ENCODE measurements at places on chromosomes 1 and 21.

DNA sequence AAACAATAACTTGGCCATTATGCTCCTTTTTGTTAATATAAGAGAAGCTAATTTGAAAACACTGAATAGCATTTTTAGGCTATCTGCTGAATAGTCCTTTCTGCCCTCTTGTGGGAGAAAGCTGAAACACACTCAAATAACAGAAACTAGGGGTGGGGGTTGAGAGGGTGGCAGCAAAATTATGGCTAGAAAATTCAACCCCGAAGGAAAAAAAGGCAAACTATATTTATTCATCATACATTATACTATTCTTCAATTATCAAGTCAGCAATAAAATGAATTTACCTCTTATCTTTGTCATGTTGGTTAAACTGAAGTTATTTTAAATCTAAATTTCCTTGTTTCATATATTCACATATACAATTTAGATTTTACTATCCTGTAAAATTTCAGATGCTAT, 255.9 kb downstream of the FAF1 start:
- no peak for DNase-seq

DNA sequence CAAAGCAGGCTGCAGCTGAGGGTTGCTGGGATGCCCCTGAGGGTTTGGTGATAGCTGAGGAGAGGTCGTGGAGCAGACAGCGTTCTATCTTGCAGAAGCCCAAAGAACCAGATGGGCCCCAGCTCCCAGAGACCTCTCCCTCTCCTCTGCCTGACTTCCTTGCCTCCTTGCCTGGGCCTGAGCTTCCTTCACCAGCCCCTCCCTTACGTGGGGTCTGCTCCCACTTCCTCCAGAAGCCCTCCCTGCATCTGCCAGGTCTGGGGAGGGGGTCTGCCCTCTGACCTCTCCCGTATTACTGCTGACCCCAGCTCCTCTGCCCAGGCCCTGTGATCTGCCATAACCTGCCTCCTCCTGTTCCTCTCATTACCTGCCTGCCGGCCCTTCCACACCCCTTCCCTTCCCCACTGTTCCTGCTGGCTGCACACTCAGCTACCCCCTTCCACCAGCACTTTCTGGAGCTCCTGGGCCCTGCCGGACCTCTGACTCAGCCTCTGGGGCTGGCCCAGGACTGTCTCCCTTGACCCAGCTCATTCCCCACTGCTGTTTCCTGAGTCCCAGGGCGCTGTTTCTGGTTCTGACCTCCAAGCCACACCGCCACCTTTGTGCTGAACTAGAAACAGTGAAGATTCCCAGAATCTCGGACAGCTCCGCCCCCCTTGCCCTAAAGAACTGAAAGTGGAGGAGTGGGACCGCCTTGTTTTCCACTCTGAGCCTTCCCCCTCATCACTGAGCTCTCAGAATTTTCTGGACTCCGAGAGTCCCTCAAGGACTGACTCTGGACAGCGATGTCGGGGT, 237.7 kb upstream of the C1orf174 start:
- no peak for DNase-seq

GRCh38 chr1:226318471-226318870, 9.5 kb upstream of the LIN9 start:
- no peak for DNase-seq

DNA sequence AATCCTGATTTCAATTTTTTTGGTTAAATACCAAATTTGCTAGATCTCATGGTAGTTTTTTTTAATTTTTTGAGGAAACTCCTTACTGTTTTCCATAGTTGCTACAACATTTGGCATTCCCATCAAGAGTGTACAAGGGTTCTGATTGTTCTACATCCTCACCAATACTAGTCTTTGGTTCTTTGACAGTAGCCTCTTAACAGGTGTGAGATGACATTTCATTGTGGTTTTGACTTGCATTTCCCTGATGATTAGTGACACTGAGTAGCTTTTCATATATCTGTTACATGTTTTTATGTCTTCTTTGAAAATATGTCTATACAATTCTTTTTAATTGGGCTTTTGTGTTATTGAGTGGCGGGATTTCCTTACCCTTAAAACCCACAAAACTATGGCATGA, 20.9 kb upstream of the RGS13 start:
- peak; percentile 60 for DNase-seq

GRCh38 chr1:247857069-247857984, at the start of gene TRIM58:
TSS of gene TRIM58 (plus strand) at chr1:247857187. CDS start at chr1:247857247, 60 bp downstream.
- DNase-seq = no peak

DNA sequence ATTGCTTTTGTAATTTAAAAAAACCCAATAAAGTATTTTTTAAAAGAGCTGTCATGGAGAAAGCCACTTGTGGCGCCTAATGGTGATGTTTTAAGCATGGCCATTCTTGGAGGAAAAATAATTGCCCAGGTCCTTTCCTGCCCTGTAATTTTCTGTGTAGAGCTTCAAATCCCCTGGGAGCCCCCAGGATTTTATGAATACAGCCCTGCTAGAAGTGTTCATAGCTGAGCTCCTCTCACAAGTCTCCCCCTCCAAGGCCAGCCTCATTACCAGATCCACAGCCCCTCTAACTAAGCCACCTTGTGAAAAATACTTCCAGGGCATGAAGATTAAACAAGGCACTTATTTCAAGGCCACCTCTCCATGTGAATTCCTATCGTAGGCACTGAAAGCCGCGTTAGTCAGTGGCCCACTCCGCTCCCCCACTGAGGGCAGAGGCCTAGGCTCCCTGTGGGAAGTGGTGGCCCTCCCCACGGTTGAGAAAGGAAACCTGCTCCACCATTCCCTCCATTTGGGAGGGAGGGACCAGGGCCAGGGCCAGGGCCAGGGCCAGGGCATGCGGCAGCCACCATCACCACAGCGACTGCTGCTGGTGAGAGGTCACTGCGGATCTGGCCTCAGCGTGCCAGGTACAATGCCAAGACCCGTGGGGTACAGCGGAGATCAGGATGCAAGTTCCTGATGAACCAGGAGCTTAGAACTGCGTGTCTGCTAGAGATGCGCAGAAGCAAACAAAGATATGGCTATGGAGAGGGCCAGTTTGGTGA, 83.1 kb downstream of the KCNN3 start:
- DNase-seq = no peak

DNA sequence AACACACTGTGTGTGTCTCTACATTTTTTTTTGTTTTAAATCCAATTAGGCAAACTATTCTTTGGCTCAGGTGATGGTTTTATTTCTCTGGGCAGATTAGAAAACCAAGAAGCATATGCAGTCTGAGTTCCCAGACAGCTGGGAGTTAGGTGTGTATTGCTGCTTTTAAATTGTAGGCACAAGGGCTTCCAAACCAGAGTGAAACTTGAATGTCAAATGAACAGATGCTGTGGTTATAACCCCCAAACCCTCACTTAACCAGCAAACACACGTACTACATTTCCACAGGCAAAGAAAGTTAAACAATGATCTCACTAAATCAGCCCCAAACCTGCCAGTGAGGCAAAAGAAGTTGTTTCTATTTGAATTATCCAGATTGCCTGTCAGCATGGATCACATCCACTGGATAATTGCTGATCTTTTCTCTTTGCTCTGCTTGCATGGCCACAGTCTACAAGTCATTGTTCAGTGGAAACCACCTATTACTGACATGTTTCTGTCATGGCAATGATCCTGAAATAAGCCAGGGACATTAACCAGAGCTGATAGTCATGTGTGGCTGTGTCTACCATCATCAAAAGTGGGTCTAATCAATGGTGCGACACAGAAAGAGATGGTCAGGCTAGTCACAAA, 576.5 kb upstream of the PLXNA2 start:
- DNase-seq = peak; percentile 83

- DNase-seq = no peak
Measured at GRCh38 chr21:36915014-36915695, 51.3 kb downstream of the HLCS start.

GRCh38 chr1:62439652-62440371, 3.0 kb downstream of the USP1 start:
- no peak for DNase-seq

- no peak for DNase-seq
Measured at GRCh38 chr1:245765230-245766000, 610.6 kb downstream of the KIF26B start.

DNA sequence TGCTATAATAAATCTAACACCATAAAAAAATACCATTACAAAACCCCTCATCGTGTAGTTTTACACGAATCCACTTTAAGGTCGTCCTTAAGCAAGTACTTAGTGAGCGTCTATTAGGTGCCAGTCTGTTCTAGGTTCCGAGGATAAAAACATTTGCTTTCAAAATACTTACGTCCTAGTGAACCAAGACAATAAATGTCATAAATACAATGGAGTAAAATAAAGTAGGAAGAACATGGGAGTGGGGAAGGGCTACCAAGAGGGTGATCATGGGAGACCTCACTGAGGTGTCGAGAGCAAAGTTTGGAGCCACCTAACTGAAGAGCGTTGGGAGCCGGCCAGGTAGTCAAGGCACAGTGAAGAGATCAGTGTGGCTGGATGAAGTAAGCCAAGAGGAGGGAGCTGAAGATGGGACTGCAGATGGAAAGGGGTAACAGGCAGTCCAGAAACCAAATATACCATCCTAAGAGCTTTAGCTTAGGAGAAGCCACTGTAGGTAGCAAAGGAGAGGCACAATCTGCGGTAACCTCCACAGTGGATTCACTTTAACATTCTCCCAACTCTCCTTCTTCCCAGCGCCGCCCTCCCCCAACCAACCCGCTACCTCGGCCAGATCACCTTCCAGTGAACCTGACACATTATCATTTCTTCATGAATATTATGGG, 684 bp downstream of the LTN1 start:
- peak; percentile 18 for DNase-seq

DNA sequence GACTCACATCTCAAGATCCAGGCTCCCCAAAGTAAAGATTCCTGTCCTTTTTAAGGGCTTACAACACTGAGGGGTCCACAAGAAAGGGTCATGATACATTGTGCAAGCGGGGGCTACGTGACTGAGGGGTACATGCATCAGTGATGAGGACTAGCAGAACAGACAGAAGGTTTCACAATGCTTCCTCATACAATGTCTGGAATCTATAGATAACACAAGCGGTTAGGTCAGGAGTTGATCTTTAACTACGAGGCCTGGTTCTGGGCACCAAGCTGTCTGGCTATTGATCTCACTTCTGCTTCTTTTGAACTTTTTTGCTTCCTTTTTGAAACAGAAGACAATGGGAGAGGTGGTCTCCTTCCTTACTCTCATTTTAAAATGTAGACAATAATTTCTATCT, 718.6 kb downstream of the AMY1C start:
- DNase-seq = no peak

- no peak for DNase-seq
Measured at GRCh38 chr1:201870397-201870796, 18.3 kb upstream of the SHISA4 start.

DNA sequence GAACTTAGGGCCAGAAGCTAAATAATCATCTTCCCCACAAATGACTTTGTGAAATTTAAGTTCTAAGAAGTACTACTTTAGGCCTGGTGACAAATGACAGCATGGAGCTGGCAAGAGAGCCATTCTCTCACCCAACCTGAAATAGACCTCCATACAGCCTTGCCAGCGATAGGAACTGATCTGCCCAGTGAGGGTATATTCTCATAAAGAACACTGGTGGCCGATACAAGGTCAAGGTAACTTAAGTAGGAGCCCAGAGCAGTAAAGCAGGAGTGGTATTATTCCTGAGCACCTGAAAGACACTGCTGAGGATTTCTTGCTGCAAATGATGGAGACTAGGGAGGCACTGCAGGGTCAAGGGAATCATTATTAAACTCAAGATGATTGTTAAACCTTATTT, 2.6 kb upstream of the TTLL7 start:
- DNase-seq = no peak

GRCh38 chr1:3868464-3869006, 11.3 kb downstream of the DFFB start:
- DNase-seq = no peak

DNA sequence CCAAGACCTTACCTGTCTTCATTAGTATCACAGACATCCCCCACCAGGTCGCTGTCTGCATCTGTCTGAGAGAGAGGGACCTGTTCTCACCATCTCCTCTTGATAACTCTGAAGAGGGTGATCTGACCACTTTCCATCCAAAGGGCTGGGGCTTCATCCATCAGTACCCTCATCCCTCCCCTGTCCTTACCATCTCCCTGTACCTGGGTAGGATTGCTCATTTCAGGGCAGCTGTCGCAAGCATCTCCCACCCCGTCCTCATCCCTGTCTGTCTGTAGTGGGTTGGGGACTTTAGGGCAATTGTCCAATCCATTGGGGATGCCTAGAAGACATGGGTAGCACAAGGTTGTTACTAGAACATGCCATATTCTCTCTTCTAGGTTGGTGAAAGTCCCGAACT, 7.9 kb downstream of the THBS3 start:
- no peak for DNase-seq

- DNase-seq = no peak
Measured at GRCh38 chr1:226946841-226947240, 6.7 kb downstream of the COQ8A start.

GRCh38 chr21:16377857-16378256, 648.1 kb downstream of the USP25 start:
- DNase-seq = no peak

Data from MM.1S (cell line).